ENCODE measurements at places on chromosomes 5 and 9.
A peak's percentile ranks its signal among the peaks of the same experiment; 100 is the strongest.

GRCh38 chr5:36481454-36482120, 124.8 kb upstream of the SLC1A3 start:
- DNase-seq = no peak

- DNase-seq = no peak
Observed at GRCh38 chr9:86827893-86828292, 119.4 kb downstream of the GAS1 start.

DNA sequence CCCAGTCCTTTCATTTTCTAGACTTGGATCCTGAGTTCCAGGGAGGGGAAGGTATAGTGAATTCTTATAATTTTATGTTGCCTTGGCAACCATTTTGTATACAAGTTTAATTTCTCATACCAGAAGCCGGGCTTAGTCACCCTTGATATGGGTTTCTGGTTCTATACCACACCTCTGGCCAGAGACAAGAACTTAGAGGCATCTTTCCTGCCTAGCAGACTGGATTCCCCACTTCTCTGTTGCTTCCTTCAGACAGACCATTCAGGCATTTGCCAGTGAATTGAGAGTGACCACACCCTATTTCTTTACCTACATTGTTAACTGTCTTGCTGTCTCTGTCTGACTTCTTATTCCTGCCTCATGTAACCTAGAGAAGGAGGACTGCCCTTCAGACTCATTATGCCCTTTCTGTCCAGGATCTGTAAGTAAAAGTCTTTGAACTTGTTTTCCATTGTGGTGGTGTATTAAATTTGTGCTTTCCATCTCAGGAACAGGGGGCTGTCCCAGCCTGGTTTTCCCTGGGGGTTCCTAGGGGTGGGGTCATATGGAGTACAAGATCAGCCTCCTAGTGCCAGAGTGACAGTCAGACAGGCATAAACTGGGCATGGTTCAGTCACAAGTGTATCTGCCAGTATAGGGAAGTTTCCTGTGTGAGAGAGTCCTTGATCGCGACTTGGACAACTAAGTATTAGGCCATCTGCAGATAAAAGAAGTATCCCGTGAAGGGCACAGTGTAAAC, 27.4 kb downstream of the TNFSF8 start:
- no peak for DNase-seq

DNA sequence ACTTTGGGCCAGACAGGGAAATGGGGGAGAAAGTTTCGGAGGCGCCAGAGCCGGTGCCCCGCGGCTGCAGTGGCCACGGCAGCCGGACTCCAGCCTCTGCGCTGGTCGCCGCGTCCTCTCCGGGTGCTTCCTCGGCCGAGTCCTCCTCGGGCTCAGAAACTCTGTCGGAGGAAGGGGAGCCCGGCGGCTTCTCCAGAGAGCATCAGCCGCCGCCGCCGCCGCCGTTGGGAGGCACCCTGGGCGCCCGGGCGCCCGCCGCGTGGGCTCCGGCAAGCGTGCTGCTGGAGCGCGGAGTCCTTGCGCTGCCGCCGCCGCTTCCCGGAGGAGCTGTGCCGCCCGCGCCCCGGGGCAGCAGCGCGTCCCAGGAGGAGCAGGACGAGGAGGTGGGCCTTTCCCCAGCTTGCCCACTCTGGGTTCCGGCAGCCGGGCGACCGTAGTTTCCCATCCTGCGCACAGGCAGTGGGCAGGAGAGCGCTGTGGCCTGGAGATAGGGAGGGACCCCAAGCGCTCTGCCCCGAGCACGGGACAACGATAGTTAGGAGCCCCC, 516 bp downstream of the MAST4 start:
- peak; percentile 55 for DNase-seq

DNA sequence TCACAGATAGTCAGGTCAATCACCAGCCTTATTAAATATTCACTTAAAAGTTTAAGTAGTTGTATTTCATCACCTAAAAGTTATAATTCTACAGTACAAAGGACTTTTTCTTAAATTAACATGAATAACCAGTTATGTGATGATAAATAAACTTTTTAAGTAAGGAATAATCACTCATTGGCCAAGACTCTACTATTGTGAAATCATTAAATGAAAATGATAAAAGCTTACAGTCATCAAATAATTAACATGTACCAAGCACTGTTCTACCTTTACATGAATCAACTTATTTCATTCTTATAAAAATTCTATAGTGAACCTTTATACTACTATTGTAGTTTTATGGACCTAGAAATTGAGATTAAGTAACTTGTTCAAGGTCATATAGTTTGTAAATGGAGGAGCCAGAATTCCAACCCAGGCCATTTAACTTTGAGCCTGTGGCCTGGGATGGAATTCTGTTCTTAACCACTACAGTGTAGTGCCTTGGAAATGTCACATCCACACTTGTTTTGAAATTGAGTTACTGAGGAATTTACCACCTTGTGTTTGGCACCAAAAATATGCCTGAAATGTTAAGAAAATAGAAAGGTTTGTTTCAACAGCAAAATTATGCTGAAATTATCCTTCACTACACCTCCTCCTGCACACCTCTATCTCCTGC, 32.8 kb upstream of the MSANTD3 start:
- DNase-seq = no peak

DNA sequence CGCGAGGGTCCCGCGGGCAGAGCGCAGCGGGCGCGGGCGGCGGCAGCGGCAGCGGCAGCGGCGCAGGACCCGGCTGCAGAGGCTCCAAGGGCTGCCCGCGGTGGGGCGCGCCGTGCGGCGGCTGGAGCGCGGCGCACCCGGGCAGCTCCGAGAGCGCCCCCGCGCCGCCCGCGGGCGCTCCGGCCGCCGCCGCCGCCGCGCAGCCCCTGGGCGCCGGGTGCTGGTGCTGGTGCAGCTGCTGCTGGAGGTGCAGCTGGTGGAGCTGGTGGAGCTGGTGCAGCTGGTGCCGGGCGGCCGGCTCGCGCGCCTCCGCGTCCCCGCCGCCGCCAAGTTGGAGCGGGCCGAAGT, 644 bp downstream of the IER5L start:
- no peak for DNase-seq

- DNase-seq = no peak
Observed at GRCh38 chr9:79034583-79034982, 537.2 kb upstream of the TLE4 start.

GRCh38 chr9:77454663-77455062, 193.5 kb downstream of the GNA14 start:
- no peak for DNase-seq

DNA sequence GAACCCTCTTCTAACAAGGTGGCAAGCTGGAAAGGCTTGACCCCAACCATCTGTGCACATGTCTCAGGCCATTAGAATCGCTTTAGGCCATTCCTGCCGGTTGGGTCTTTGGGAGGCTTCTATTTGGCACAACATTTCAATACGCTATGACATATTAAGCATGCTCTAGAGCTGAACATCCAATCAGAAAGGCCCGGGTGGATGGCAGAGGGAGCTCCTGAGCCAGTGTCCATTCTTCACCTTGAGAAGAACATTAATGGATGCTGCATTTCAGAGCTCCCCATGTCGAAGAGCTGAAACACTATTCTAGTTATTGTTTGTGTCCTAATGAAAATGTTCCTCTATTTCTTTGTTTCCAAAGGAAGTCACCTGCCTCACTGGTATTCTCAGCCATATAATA, 12.8 kb downstream of the SPATA9 start:
- no peak for DNase-seq

DNA sequence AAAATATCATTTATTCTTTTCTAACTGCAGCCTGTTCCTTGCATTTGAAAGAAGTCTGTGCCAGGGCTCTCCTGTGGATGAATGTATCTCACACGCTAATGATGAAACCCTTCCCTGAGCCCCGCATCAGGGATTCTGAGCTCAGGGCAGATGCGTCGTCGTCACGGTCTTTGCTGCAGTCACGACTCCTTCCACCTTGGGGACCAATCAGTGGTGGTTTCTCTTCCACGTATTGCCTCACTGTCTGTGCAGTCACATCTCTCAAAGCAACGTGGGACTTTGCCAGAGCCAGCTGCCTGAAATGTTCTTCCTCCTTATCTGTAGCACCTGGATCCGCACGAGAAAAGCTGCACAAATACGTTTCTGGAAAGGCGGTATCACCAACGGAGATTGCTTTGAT, 13.9 kb upstream of the UBE2QL1 start:
- DNase-seq = peak; percentile 61

DNA sequence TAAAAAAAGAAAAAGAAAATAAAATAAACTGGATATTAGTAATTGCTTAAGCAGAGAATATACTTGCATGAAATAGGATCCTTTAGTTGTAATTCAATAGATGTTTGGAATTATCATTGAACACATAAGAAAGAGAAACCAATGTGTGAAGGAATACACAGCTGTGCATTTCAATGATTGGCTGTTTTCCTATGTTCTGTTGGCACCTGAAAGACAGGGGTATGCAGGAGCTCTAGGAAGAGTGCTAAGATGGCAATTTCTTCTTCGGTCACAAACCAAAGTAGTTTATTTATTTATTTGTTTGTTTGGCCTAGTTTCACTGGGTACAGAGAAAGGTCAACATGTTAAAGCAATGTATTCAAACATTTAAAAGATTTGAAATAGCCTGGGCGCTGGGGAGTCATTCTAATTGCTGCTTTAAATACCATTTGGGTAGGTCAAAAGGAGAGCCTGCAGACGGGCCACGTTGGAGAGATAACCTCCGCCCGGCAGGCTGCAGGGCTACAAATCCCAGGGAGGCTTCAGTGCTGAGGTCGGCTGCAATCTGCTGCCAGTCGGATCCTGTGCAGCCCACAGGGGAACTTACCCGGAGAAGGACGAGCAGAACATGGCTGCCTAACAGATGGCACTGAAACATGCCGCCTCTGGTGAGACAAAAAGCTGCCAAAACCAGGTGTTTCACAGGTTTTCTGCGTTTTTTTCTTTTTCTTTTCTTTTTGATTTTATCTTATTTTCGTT, 154.2 kb upstream of the TYRP1 start:
- peak; percentile 22 for DNase-seq

GRCh38 chr5:128424646-128425045, 113.4 kb downstream of the FBN2 start:
- DNase-seq = no peak

DNA sequence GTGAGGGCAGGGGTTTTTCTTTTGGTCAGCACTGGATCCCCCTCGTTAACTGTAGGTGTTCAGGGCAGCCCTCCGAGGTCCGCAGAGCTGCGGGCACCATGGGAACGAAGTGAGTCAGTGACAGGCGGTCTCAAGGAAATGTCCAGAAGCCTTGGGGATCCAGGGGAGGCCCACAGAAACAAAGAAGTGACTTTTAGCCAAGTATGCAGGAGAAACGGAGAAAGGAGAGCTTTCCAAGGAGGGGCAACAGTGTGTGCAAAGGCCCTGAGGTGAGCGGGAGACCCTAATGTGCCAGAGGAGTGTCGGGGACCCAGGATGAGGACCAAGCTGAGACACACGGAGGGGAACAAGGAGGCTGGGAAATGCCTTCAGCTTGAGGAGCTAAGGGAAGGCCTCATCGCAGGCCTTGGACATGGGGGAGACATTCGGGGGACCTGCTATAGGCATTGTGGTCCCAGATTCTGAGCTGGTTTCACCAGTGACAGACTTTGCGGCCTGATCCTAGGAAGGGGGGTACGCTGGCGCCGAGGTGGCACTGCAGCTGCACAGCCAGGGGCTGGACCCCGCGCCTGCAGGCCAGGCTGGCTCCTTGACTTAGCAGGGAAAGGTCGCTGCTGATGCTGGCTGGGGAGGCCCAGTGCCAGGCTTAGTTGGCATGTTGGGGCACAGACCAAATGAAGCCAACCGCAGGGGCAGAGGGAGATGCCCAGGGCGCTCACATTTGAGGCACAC, 3.3 kb downstream of the LTC4S start:
- no peak for DNase-seq

DNA sequence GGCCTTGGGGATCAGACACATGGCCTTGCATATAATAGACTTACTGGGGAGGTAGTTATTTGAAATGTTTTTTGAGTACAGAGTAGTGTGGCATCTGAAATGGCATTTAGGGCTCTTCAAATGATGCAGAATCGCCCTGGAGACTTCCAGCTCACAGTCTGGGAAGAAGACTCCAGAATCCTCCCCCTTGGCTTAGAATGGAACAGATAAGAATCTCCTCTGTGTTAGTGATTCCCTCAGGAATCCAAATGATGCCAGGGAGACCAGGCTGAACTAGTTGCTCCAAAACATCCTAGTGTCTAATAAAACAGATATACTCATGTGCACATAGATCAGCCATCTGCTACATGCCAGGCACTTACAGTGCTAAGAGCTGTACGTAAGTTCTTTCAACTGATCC, 38.6 kb upstream of the SMC5 start:
- DNase-seq = no peak

GRCh38 chr9:109517901-109518377, 19.8 kb upstream of the PTPN3 start:
- DNase-seq = no peak

DNA sequence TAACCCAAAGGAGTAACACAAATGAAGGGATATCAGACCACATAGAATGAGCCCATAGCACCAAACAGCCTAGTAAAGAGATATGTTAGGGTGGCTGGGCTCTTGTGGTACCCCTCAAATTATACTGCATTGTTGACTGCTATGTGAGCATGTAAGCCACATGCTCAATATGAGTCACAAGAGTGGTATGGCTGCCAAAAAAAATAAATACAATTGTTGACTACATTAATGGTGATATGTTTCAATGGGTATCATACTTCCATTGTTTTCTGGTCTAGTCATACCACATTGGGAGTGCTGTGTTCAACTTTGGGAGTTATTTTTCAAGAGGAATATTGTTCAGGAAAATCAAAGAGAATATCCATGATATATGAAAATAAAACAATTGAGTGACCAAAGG, 162.4 kb upstream of the PIK3R1 start:
- DNase-seq = no peak

DNA sequence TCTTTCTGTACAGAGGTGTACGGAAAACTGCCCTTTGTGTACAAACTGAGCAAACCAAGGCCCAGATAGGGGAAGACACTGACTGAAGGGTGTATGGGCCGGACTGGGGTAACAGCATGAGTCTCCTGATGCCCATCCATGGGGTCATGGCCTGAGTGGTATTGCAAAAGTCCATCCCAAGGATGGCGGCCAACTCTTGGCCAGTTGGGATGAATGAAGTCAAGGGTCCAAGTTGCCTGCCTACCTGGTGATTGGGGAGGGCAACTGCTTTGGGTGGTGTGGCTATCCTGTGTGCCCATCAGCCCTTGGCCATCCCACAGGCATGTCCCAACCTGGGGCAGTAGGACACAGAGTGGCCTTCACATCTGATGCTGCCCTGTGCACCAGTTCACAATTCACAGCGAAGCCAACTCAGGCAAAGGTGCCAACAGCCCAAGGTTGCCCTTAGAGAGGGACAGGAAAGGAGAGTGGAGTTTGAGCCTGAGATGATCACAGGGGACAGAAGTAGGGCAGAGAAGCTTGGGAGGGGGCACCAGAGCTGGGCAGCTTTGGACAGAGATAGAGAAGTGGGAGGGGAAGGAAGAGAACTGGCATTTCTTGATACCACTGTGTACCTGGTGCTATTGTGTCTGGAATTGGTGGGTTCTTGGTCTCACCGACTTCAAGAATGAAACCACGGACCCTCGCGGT, 46.6 kb downstream of the COL15A1 start:
- no peak for DNase-seq
